Right ventricle myocardium superior (tissue), 1 donor: ENCODE measurements at places on chromosomes 12 and 14.

- DNase-seq, result no peak
Observed at GRCh38 chr14:67357186-67357968, 2.2 kb downstream of the ATP6V1D start.

DNA sequence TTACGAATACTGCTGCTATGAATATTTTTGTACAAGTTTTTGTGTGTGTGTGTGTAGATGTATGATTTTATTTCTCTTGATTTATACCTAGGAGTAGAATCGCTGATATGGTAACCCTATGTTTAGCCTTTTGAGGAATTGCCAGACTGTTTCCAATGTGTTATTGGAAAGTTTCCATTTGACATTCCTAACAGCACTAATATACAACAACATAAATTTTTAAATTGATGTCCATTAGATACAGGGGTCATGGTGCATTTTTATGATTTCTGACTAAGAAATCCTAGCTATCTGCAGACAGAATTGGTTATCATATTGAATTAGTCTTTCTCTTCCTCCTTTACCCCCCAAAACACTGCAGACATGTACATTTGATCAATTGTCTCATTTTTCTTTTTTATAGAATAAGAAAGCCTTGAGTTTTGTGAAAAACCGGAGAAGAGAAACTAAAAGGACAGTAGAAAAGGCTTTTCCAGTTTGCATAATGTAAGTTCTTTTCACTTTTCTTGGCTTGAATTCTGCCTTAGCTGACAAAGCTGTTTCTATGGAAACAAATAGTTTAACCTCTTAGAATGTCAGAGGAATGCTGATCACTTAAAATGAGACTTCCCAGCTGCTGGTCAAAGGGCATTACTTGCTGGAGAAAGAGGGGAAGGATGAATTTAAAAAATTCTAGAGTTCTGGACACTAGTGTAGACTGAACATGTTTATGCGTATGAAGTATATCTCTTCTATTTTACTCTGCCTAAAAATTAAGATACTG, 28.2 kb downstream of the PALS1 start:
- DNase-seq, result no peak

DNA sequence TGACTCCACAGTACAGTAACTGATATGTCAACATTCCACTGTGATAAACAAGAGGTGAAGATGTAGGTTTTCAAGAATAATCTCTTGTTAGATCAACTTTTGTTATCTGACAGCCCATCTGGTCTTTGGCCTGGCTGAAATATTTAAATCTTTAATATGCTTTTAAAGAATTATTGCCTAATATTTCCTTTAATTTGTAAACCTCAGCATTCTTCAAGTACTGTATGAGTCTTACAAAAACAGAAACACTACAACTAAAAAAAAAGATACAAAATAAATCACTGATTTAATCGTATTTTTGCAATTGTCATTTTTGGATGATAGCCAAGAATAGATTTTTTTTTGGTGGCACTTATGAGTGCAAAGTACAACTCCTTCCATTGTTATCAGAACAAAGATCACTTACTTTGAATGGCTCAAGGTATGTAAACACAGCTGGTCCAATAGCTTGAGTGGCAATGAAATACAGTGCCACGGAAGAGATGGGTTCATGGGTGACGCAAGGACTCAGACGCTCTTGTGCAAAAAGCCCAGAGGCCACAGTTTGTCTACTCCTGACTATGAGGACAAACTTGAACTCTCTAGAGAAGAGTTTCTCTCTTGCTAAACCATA, 109.5 kb downstream of the PAX9 start:
- no peak for DNase-seq

- no peak for DNase-seq
Observed at GRCh38 chr12:91219511-91219910, 36.9 kb upstream of the DCN start.

- DNase-seq, result no peak
Observed at GRCh38 chr14:95196268-95196667, 38.9 kb upstream of the DICER1 start.

DNA sequence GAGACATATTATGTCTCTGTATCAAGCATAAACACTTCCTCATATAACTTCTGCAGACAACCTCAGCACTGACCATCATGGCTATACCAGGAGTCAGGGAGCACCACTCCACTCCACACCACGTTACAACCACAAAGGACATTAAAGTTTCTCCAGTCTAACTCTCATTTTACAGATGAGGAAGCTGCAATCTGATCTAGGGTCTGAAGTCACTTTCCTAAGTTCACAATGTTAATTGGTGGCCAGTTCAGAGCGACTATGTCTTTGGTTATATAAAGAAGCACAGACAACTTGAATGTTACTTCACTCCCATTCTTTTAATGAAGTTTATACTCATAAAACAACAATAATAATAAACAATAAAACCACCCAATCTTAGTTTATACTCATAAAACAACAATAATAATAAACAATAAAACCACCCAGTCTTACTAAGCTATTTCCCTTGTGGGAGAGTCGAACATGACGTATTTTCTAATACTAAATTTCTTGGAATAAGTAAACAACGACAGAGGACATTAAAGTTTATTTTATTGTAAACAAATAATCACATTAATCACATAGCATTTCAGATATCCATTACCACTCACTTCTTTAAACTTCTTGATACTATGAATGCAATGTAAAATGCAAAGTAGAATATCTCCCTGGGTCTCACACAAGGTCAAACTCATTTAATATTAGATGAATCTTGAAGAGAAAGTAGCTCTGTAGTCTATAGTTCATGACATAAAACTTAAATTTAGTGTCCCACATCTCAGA, 72.4 kb upstream of the SSTR1 start:
- DNase-seq, result no peak
